Activated CD4-positive, alpha-beta T cell treated with anti-CD3 and anti-CD28 coated beads, Interleukin-2, amount 50 U/mL, for 16 hours (primary cell): ENCODE measurements at places on chromosomes 3 and 15.

DNA sequence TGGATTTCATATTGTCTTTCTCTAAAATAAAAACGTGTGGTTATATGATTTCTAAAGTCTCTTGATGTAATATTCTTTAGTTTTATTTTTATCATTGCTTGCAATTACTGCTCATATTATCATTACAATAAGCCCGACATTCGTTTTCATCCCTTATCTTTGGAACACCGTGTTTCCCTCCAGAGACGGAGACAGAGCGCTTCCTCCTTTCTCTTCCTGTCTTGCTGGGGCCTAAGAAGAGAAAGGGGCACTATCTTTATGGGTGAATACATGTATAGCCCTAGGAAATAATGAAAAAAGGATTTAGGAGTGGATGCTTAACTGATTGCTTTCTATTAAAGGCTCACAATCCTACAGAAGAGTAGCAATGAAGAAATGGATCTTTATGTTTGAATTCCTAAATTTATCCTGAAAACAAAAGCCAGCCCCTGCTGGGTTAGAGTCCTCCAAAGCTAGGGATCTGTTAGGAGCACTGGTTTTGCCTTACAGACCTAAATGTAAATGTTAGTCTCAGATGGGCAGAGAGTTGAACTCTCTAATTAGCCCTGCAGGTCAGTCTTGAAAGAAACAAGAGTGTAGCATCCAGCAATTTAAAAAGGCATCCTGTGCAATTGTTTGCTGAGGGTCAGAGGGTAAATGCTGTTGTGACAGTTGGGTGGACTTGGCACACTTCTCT is 145.1 kb downstream of the TP63 start:
- DNase-seq: no peak

DNA sequence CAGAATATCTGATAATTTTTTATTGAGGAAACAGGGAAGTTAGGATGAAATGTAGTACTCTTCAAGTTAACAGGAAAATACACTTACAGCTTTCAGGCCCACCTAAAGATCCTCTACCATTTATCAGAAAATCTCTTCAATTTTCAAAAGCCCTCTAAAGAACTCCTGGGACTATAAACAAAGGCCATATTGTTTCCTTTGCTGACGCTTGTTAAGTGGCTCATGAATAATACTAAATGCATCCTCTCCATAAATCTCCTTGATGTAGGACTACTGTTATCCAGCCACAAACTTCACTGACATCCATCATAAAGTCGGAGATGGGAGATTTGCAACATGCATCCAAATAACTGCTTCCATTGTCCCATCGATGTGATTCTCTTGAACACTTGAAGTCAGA is 326.5 kb downstream of the ZIC1 start:
- no peak for DNase-seq

- no peak for DNase-seq
Observed at GRCh38 chr3:18946524-18946923, 201.8 kb upstream of the KCNH8 start.

DNA sequence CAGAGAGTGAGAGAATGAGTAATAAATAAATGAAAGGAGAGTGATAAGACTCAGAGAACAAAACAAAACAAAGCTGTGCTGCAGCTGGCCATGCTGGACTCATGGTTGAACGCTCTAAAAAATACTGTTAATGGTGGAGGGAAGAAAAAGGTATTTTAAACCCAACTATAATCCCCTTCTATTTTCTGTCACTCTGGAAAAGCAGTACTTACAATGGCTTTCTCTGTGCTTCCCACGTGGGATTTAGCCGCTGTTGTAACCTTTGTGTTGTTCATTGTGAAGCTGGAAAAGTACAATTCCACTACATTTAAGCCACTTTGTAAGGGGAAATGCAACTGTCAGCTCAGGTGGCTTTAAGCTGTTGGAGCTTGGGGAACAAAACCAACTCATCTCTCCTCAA is 917.7 kb downstream of the IGSF11 start:
- no peak for DNase-seq

DNA sequence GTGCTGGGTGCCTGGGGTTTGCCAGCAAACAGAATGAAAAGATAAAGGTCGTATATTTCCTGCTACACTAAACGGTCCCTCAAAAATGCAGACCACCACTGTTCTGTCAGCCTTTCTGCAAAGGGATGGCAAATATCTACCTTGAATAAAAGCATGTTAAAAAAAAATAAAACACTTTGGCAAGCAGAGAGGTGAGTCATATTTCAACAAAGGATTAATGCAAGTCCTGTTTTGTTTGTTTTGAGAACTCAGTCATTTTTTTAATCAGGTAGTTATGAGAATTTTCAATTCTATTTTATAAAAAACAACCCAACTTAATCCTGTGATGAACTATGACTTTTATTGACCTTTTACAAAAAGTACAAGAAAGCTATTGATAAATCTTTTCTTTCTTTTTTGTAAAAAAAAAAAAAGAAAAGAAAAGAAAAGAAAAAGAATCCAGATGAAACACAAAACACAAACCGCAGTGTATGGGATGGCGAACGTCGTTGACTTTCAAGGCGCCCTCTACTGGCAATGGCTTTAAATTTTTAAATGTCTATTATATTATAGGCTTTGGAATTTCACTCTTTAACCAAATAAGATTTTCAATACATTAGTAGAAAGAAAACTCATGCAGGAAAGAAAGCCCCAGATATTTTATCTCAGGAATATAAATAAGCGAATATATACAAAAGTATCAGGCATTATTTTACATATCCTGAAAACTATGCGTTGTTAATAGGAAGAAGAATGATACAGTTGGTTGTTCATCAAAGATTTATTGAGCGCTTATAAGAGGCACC is 87.8 kb downstream of the NCEH1 start:
- peak; percentile 50 for DNase-seq

GRCh38 chr3:149497966-149498670 is 23.6 kb downstream of the TM4SF4 start:
- no peak for DNase-seq

DNA sequence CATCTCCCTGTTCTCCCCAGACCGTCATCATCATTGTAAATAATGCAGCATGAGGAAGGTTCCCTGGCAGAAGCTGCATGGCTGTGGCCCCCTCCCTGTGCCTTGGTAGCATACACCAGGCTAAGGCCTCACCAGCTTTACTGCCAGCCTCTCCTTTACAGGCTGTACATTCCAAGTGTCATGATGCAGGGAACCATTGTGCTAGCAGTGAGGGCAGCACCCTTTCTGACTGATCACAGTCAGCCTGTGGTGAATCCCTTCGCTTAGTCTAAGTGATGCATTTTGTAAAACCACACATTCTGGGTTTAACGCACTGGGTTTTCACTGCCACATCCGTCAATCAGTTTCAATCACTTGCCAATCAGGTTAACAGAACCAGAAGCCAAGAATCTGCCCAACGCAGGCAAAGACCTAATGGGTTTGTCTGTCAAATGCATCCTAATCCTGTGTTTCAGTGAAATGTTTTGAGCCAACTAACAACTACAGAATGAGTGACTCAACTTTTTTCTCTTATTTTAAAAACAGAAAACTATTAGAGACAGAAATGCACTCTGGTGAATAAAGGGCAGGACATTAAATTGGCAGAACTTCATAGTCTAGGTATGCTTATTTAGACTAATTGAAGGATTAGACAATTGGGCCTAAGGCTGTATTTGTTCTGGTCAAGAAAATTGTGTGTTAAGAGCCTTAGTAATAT is 225.9 kb upstream of the DPH6 start:
- DNase-seq: no peak

GRCh38 chr3:134794323-134794722 is 737 bp upstream of the EPHB1 start:
- DNase-seq: no peak

DNA sequence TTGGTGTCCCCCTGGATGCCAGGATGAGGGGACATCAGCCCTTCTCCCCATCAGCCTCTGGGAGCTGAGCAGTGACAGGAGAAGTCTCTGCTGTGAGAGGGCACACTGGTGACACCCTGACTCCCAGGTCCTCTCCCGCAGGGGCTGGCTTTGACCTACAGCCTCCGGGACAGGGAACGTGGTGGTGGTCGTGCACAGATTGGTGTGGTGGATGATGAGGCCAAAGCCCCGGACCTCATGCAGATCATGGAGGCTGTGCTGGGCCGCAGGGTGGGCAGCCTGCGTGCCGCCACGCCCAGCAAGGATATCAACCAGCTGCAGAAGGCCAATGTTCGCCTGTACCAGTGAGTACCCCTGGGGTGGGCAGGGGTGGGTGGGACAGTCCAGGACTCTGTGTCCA is 6.8 kb downstream of the VILL start:
- no peak for DNase-seq

GRCh38 chr3:140822401-140823047 is 119.1 kb upstream of the SLC25A36 start:
- DNase-seq: no peak

DNA sequence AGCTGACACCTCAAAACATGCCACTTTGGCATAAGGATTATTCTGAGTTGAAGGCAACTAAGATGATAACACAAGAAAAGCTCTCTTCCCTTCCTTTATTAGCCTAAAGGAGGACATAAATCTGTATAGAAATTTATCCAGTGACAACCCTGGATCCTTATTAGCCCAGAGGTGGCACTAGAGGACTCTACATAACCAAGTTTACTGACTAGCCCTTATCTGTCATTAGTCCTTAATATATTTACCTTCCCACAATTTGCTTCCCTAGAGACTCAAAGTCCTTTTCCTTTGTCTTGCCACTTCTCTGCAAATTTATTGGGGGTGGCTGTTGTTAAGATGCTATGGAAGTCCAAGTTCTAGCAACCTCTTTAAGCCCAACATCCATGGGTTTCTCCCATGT is 26.7 kb downstream of the CEP70 start:
- DNase-seq: no peak

- DNase-seq: no peak
Observed at GRCh38 chr15:39951561-39951960, 17.6 kb downstream of the EIF2AK4 start.

DNA sequence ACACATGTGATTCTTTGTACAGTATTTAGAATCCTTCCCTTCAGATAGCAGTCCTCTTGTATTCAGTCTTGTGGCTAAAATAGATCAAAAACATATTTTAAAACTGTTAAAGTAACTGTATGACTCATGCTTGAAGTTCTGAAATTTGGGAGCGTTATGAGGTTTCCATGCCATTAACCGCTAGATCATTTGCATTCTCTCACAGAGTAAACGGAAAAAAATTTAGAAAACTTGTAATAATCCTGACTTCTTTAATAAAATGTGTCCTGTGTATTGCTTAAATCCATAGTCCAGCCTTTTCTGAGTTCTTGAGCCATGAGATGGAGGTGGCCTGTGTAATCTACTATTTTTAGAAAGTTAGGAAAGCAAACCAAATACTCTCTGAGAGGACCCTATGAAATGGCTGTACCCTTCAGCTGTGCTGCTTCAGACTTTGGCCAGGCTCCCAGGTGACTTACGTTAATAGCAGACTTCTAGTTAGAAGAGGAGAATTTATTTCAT is 33.8 kb downstream of the MBNL1 start:
- DNase-seq: peak; percentile 76

DNA sequence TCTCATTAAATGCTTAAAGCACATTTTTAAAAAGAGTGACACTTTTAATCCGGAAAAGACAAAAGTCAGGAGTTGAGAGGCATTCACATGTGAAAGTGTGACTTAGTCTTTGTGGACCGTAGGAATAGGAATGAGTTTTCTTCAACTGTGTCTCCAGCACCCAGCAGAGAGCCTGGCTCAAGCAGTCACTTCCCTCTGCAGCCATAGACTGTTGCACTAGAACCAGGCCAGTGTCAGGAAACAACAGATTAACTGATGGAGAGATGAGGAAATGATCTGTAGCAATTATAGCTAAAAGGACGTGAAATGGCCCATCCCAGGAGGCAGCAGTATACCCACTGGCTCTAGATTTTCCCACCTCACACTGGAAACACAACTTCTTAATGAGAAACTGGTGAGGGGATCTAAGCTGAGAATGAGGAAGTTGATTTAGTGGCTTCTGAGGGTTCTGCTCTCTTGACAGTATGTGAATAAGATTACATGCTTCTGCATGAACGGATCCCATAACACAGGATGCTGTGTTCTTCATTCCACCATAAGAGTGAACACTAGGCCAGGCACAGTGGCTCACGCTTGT is 19.8 kb downstream of the CFAP92 start:
- no peak for DNase-seq

- DNase-seq: no peak
Observed at GRCh38 chr15:73748730-73749129, 4.4 kb downstream of the INSYN1 start.

DNA sequence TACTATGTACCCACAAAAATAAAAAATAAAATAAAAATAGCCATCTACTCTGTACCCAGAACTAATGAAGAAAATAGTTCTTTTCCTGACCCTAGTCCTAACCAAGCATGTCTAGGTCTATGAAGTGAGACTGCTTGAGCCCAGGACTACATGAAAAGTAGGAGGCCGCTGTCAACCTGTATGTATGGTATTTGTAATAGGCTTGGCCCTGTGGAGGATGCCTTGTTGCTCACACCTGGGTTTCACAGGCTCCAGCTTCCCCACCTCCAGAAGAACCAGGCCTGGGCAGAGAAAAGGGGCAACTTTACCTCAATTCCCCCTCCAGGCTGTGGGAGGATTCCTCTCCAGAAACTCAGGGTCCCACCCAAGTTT is 6.8 kb upstream of the PKM start:
- no peak for DNase-seq

DNA sequence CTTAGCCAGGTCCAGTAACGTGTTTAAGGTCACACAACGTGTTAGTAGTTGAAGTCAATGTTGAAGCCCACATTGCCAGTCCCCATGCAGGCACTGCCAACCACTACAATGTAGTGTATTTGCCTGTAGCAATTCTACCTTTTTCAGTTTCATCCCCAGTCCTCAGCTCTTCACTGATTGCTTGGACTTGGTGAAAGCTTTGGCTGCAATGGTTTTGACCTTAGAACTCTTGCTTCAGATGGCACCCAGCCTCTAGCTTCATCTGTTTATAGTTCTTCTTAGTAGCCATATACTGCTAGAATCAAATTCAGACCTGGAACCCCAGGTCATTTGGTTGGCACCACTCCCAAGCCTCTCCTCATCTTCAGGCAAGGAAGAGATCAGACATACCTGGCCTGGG is 345.4 kb upstream of the SEMA6D start:
- no peak for DNase-seq

DNA sequence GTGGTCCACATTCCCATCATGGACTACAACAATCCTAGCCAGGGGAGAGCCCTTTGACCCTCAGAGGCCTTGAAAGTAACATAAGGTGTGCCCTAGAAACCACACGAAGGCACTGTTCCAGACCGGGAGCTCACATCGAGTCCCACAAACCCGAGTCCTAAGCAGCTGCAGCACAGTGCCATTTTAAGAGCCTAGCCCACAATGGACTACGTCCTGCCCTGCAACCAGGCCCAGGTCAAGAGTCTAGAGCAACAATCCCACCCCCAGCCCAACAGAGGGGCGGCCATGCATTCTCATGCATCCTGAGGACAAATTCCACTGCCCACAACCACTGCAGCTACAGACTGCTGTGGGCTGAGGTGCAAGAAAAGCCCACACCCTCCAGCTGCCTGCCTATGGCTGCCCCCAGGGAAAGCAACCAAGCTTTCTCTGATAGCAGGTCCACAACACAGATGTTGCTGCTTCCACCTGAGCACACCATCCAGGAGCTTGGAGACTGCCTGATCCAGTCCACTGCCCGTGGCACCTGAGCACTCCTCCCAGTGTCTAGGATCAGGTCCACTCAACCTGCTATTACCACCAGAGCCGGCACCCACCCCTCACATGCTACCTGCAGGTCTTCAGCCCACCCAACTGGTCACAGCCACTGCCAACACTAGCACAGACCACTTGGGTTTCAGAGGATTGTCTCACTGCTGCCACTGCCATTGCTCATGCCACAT is 56.8 kb downstream of the IGSF11 start:
- no peak for DNase-seq
